Activated CD4-positive, alpha-beta T cell treated with anti-CD3 and anti-CD28 coated beads, Interleukin-2, Interleukin-6, amounts not matched to agents 100 ng/mL and 50 ng/mL, durations not matched to agents 16 hours and 8 hours (primary cell): ENCODE measurements at places on chromosomes 2 and 18.

DNA sequence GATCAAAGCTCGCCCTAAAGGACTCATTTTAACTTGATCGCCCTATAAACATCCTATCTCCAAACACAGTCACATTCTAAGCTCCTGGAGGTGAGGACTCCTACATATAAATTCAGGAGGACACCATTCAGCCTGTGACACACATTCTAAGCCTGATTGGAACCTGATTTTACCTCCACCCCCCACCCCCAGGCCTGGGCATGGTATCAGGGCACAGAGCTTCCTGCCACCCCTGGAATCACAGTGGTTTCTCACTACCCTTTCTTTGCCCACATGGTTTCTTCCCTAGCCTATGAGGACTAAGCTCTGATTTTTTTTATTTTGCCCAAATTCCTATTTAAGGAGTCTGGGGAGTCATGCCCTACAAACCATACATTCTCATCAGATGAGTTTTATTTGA, 428.1 kb upstream of the ID2 start:
- DNase-seq = no peak

- DNase-seq = no peak
Observed at GRCh38 chr18:46439037-46439436, 218.0 kb downstream of the LOXHD1 start.

- no peak for DNase-seq
Observed at GRCh38 chr2:168500516-168500915, 44.4 kb downstream of the CERS6 start.

DNA sequence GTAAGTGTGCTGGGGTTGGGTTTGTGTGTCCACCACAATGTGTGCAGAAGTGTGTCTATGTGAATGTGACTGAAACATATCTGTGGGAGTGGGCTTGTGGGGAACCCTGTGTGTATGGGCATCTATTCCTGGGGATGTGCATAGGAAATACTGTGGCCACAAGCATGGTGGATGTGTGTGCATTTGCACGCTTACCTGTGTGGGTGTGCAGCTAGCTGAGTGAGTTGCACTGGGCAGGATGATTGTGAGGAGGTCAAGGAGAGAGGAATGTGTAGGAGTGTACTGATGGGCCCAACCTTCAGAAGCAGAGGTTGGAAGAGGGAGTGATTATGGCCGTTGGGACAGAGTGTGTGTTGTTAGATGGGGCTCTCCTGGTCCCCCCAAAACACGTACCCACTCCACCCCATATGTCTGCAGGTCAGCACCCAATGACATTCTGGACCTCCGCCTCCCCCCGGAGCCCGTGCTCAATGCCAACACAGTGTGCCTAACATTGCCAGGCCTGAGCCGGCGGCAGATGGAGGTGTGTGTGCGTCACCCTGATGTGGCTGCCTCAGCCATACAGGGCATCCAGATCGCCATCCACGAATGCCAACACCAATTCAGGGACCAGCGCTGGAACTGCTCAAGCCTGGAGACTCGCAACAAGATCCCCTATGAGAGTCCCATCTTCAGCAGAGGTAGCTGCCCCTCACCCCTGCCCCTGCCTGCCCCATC, 1.2 kb downstream of the WNT10A start:
- no peak for DNase-seq

- no peak for DNase-seq
Observed at GRCh38 chr2:236570081-236570868, 650 bp downstream of the ACKR3 start.
